Jurkat, Clone E6-1 (cell line): ENCODE measurements at places on chromosomes 6 and 20.

GRCh38 chr6:88865275-88865674 is 98.1 kb downstream of the RNGTT start:
- peak; percentile 20 for DNase-seq

DNA sequence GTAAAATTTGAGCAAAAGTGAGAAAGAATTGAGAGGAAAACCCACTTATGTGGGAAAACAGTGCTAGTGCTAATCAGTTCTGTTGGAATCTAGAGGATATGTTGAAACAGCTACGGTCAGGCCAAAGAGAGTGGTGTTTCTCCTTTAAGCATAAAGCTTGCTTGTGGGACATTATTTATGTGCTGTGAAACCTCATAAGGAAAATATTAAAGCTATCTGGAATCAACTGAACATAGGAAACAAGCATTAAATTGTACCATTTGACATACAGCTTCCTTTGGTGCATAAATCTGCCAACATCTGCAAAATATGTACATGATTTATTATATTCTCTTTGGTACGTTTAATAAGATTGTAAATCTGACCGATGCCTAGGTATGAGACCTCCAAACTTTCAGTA is 182.5 kb upstream of the PDE10A start:
- no peak for DNase-seq

DNA sequence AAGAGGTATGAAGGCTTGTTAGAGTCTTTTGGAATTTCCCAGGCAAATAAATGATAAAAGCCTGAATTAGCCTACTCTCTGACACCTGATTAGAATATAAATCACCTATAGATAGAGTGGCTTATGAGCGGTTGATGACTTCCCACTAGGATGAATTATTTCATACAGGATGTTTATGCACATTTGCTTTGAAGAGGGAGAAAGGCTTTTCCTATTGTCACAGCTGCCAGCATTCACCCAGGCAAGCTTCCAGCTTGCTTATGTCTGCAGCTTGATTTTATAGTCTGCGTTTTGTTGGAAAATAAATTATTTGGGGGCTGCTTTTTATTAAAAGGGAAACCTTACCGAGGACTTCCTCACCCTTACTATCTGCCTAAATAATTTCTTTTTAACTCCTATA is 51.3 kb upstream of the EIF2S2 start:
- no peak for DNase-seq

DNA sequence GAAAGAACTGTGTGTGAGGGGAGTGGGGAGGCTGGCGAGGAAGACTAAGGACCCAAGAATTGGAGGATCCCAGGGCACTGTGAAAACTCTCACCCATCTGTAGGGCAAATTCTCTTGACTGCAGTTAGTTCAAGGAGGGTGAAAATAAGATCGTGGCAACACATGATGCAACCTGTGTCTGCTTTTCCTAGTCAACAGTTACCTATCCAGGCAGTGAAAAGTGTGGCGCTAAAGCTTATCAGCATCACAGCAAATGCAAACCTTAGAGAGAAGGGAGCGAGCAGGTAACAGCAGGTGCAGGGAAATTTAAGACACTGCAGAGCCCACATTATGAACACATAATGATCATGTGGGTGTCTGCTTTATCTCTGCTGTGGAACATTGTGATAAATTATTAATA is 97.7 kb upstream of the SGK1 start:
- DNase-seq: no peak

- no peak for DNase-seq
These were observed 132.2 kb upstream of the TNFAIP3 start for GRCh38 chr6:137734875-137735182.

- no peak for DNase-seq
These were observed 20.0 kb downstream of the PHF20 start for GRCh38 chr20:35791821-35792220.

GRCh38 chr6:96157018-96157565 is 141.3 kb downstream of the FUT9 start:
- DNase-seq: no peak

GRCh38 chr6:82246802-82247504 is 591 bp downstream of the IBTK start:
- DNase-seq: peak; percentile 16

- no peak for DNase-seq
These were observed 172.4 kb downstream of the GJA10 start for GRCh38 chr6:90066697-90067096.

DNA sequence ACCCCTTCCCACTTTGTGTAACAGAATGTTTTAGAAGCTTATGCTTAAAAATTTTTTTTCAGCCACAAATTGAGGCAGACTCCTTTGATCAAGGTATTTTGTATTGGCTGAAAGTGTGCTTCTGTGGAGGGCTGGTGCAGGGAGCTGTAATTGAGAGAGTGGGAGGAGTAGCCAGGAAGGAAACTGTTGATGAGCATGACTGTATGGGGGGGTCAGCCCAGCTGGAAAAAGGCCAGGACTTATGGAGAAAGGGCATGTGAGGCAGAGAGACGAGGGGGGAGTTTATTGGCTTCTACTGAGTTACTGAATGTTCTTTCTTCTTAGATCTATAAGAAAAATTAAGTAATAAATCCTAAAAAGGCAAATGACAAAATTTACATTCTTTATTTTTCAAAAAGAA is 13.4 kb downstream of the RFPL4B start:
- no peak for DNase-seq

- no peak for DNase-seq
These were observed 132.3 kb downstream of the UNC5CL start for GRCh38 chr6:40906759-40907158.

GRCh38 chr20:24357177-24357576 is 112.3 kb upstream of the SYNDIG1 start:
- no peak for DNase-seq

DNA sequence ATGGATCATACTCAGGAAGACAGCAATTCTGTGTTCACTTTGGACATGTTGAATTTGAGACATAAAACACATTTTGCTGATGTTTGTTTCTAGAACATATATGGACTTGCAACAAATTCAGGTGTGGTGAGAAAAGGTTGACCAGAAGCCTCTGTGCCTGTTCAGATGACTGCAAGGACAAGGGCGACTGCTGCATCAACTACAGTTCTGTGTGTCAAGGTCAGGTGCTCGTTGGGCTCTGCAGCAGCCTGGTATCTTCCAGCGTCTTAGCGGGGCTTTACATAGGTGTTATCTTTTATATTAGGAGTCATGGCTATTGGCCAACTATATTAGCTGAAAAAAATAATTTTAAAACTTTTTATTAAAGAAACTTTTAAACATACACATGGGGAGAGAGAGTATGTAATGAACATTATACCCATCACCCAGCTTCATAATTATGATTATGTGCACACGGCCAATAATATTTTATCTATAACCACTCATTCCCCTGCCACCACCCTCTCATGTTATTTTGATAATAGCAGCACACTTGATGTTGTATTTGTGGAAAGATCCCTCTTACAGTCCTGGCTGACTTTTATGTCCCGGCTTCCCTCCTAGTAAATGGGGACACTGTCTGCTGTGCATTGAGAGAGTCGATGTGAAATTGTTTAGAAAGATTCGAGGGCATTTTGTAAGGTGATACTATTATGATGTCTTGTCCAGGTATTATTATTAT is 43.4 kb downstream of the ENPP1 start:
- no peak for DNase-seq

- no peak for DNase-seq
These were observed 68.8 kb downstream of the ZMYND8 start for GRCh38 chr20:47287609-47288144.

- no peak for DNase-seq
These were observed 55.7 kb upstream of the HS3ST5 start for GRCh38 chr6:114398481-114398880.

GRCh38 chr20:22312744-22313346 is 271.5 kb downstream of the FOXA2 start:
- no peak for DNase-seq
